ENCODE measurements at places on chromosomes 2 and 18.

- no peak for DNase-seq
Measured at GRCh38 chr2:62923242-62923641, 127.4 kb upstream of the OTX1 start.

- no peak for DNase-seq
Measured at GRCh38 chr18:22694954-22695353, 238.2 kb upstream of the RBBP8 start.

DNA sequence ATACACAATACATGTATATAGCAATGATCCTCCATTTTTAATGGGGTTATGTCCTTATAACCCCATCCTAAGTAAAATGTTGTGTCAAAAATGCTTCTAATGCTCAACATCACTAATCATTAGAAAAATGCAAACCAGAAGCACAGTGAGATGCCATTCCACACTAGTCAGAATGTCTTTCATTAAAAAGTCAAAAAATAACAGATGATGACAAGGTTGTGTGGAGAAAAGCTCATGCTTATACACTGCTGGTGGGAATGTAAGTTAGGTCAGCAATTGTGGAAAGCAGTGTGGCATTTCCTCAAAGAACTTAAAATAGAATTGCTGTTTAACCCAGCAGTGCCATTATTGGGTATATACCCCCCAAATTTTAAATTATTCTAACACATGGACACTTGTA, 654.9 kb upstream of the CNTNAP5 start:
- no peak for DNase-seq

- DNase-seq = no peak
Measured at GRCh38 chr18:1559563-1559962, 654.9 kb downstream of the ADCYAP1 start.

GRCh38 chr2:204491528-204491927, 53.7 kb upstream of the PARD3B start:
- DNase-seq = no peak

DNA sequence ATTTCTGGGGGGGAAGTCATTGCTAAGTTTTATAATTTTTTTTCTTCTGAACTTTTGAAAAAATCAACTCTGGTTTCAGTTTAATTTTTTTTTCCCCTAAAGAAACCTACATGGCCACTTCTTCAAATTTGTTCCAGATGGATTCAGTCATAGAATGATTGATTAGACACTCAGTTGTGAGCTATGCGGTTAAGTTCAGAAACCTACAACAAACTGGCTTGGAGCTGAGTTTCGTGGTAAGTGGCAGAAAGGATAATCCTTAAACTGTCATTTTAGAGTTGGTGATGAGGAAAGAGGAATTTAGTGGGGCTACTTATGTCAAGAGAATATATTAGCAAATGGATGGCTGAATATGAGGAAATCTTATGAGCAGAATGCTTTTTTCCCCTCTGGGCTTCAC, 23.7 kb downstream of the EFEMP1 start:
- no peak for DNase-seq

Data from DMS 273 treated with DMSO at 0.1 percent for 48 hours (cell line).